ENCODE measurements at places on chromosomes 1 and 21. TPM values are rescaled to one million over a fixed set of nuclear protein-coding genes. Genes with fewer than 3 reads are reported as not detected.

GRCh38 chr21:32648165-32648564 lies 36.0 kb upstream of the CFAP298 start:
- no peak for DNase-seq

- no peak for DNase-seq
Observed at GRCh38 chr1:70717656-70718055, 306.6 kb downstream of the CTH start.

The PLA2G5 gene
- 0.24 TPM for polyA plus RNA-seq

DNA sequence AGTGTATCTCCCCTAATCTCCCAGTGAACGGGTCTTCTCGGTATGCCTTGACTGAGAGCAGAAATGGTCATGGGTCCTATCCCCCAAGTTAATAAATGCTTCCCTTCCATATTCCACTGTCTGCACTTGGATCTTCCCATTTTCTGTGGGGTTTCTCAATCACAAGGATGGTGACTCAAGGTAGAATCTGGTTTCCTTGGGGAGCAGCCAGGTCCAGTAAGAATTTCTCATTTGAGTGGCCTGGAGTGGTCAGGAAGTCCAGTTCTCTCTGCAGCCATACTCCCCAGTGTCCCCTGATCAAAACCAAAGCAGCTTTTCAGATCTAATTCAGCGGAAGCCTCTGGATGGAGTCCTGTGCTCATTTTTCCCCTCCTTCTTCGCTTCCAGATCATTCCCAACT lies 14.8 kb upstream of the SLC27A3 start:
- no peak for DNase-seq

GRCh38 chr1:160136926-160137200 lies 14.5 kb upstream of the ATP1A4 start:
- DNase-seq, result no peak

The TIAM1 gene
- polyA plus RNA-seq, result 16.7 TPM

DNA sequence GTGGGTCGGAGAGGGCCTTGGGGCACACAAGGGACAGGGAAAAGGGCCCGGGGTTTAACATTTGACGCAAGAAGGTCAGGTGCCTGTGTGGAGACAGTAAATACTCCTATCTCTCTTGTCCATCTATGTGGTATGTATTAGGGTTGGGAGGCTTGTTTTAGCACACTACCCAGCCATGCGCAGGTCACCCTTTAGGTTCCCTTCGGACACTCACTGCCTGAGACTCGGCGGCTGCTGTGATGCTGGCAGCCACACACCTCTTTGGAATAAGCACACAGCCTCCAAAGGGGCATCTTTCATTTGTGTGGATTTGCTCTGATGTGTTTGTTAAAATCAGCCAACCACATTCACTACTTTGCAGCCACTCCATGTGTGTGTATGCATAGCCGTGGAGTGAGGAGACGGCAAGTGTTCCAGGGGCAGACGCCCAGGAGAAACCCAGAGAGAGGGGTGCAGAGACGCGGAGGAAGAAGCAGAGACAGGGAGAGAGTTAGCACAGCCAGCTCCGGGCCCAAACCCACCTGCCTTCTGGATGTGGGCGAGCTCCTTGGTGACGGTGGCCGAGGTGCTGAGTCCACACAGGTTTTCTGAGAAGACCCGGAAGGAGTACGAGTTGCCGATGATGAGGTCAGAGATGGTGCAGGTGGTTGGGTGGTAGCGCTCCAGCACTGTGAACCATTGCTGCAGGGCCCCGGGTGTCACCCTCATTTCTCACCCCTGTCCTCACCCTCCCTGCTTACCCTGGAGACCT lies 5.7 kb downstream of the MYBPH start:
- DNase-seq, result no peak

The BRINP3 gene
- polyA plus RNA-seq, result 1.8 TPM

The SLC26A9 gene
- 0.12 TPM for polyA plus RNA-seq

The CRNN gene
- polyA plus RNA-seq, result not detected

DNA sequence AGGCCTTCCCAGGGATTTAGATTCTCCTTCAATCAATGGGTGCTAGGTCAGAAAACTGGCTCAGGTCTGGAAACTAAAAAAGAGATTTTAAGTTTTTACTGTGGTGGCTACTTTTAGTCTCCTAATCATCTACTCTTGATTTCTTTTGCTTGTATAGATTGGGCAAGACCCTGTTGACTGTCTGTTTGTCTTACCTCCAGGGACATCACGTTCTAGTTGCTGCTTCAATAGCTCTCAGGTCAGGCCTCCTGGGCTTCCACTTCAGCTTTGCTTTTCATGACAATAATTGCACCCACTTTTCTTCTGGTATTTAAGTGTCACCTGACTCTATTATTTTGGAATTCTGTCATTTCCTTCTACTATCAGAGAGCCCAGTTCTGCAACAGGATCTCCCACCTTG lies 28.5 kb upstream of the CREG1 start:
- no peak for DNase-seq

The DEPDC1 gene
- 5.6 TPM for polyA plus RNA-seq

DNA sequence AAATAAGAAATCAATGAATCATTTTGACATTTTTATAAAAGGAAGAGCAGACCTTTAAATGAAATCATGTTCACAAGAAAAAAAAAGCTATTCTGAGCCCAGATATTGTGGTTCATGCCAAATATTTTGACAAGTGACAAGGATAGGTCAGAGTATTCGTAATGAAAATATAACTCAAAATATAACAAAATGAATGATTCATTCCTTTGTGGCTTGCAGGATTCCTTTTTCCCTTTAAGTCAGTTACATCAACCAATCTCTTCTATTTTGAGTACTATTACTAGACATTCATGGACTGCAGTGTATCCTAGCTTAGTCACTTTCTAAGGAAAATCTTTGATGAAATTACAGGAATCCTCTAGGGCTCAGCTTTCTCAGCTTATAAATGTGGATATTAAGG lies 188.7 kb downstream of the COL11A1 start:
- no peak for DNase-seq
